Naive thymus-derived CD8-positive, alpha-beta T cell (primary cell): ENCODE measurements at places on chromosomes 11 and 22. TPM values are rescaled to one million over a fixed set of nuclear protein-coding genes. Genes with fewer than 3 reads are reported as not detected.
A peak's percentile ranks its signal among the peaks of the same experiment; 100 is the strongest.

DNA sequence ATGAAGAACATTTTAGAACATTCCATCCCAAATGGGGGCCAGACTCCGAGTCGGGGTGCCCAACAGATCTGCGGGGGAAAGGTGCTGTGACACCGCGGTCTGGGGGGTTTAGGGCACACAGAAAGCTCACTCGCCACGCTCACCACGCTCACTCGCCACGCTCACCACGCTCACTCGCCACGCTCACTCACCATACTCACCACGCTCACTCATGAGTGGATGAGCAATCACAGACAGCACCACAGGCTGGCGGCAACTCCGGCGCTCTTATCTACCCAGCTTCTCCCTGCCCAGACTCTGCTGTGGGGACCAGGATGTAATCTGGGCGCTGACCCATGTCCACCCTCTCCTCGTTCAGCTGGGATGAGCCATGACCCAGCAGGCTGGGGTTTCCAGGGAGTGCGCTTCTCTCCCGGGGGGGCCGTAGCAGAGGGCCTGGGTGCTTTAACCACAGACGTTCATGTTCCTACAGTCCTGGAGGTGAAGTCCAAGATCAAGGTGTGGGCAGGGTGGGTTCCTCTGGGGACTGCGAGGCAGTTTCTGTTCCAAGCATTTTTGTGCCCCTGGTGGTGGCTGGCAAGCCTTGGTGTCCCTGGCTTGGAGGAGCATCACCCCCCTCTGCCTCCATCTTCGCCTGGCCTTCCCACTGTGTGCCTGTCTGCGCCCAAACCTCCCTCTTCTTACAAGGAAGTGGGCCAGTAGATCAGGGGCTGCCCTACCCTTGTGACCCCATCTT is 141.2 kb downstream of the CTTN start:
- no peaks in the 10 kb centered on the region for H3K4me1 ChIP-seq
- no peaks in the 10 kb centered on the region for H3K36me3 ChIP-seq
- peaks cover 1% of the 10 kb centered on the region for H3K27me3 ChIP-seq

DNA sequence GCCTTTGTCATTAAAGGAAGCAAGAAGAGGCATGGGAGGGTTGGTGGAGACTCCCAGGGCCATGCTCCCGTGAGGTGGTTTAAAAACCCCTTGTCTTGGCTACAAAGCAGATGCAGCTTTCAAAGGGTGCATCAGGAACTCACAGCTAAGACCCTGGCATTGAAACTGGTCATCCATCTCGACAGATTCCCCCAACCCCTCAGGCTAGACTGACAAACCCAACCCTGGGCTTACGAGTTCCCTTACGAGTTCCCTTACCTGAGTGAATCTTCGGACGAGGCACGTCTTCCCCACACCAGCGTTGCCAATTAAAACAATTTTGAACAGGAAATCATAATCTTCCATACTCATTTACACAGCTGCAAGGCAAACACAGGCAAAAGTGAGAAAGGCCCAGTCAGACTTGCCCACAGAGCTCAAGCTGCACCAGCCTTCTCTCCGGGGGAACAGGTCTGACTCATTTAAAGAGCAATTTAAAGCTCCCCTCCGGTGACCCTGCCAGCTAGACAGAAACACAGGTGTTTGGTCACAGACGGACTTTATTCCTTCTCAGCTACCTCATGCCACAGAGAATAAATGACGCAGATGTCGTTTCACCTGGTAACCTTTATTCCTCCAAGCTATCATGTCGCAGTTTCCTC is 74.6 kb downstream of the RAB30 start:
- H3K4me3 ChIP-seq, result no peak overlapping the region
- no peak overlapping the region for H3K27ac ChIP-seq

GRCh38 chr11:71095294-71095850 is 157.0 kb downstream of the SHANK2 start:
- H3K27me3 ChIP-seq, result peaks cover 8% of the 10 kb centered on the region
- H3K4me1 ChIP-seq, result no peaks in the 10 kb centered on the region
- no peak for DNase-seq
- H3K27ac ChIP-seq, result no peak overlapping the region

- no peaks in the 10 kb centered on the region for H3K36me3 ChIP-seq
- DNase-seq, result no peak
- no peaks in the 10 kb centered on the region for H3K27me3 ChIP-seq
- H3K4me3 ChIP-seq, result peak overlapping the region; percentile 95
Observed at GRCh38 chr22:40635940-40636379, 559 bp downstream of the MRTFA start.

DNA sequence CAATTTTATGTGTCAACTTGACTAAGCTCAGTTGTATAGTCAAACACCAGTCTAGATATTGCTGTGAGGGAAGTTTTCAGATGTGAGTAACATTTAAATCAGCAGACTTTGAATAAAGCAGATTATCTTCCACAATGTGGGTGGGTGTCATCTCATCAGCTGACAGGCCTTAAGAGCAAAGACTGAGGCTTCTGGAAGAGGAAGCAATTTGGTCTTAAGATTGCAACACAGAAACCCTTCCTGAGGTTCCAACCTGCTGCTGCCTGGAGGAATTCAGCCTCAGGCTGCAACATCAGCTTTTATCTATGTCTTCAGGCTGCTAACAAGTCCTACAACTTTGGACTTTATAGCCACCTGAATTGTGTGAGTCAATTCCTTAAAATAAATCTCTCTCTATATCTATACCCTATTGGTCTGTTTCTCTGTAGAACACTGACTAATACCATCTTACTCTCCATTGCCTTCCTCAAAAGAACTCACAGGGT is 277.2 kb upstream of the PLET1 start:
- DNase-seq, result no peak
- H3K27me3 ChIP-seq, result peaks cover 20% of the 10 kb centered on the region
- no peak overlapping the region for H3K4me3 ChIP-seq
- H3K36me3 ChIP-seq, result no peaks in the 10 kb centered on the region
- peaks cover 24% of the 10 kb centered on the region for H3K4me1 ChIP-seq

GRCh38 chr11:57133366-57134038 is 48.3 kb upstream of the LRRC55 start:
- no peak for DNase-seq
- no peaks in the 10 kb centered on the region for H3K4me1 ChIP-seq
- H3K4me3 ChIP-seq, result no peak overlapping the region
- no peaks in the 10 kb centered on the region for H3K36me3 ChIP-seq
- H3K27ac ChIP-seq, result no peak overlapping the region

DNA sequence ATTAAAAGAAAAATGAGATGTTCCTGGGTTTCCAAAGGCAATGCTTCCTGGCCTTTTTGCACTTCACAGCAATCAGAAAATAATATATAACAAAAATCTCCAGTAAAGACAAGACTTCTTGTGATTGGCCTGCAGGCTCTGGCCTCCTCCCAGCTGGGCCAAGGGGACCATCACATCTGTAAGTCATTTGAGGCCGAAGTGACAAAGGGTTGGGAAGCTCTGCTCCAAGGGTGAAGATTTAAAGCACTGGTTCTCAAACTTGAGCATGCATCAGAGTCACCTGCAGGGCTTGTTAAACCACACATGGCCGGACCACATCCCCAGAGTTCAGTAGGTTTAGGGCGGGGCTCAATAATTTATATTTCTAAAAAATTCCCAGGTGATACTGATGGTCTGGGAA is 32.1 kb downstream of the ARFGAP2 start:
- H3K4me3 ChIP-seq, result no peak overlapping the region
- no peaks in the 10 kb centered on the region for H3K4me1 ChIP-seq
- H3K36me3 ChIP-seq, result no peaks in the 10 kb centered on the region
- no peak for DNase-seq

- H3K27me3 ChIP-seq, result peaks cover 8% of the 10 kb centered on the region
- no peak overlapping the region for H3K4me3 ChIP-seq
- H3K27ac ChIP-seq, result no peak overlapping the region
Observed at GRCh38 chr11:93623179-93623578, 38.3 kb upstream of the CEP295 start.

- H3K27ac ChIP-seq, result no peak overlapping the region
- no peaks in the 10 kb centered on the region for H3K4me1 ChIP-seq
Observed at GRCh38 chr11:61536676-61537270, 28.2 kb downstream of the LRRC10B start.

DNA sequence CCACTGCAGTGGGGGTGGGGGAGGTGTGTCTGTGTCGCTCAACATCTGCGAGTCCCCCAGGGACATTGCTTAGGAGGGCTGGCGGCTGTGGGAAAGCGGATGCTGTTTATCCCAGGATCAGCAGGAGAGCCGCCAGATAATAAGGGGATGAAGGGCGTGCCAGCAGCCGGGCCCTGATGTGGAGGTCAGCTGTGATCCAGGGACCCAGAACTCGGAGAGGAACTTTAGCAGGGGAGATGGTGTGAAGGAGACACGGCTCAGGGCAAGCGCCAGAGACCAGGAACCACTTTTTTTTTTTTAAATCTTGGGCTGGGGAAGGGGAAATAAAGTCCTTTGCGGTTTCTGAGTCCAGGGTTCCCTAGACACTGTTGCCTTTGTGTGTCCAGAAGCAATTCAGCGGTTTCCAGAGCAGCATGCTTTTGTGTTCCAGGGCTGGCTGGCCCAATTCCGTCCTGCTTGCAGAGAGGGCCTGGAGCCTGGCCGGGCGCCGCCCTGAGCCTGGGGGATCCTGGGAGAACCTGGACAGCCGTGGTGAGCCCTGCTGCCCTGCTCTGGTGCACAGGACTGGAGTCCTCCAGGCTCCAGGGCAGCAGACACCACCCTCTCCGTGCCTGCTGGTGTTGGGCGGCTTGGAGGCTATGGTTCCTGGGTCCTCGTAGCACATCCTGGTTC is at the start of gene GRAMD4:
Gene GRAMD4 (plus strand): TSS at position 557 of the 672 bp plus-strand sequence. CDS start 6,414 bp downstream, outside the sequence.
- no peaks in the 10 kb centered on the region for H3K36me3 ChIP-seq
- H3K27ac ChIP-seq, result no peak within 1 kb of the TSS
- no peak within 1 kb of the TSS for H3K4me3 ChIP-seq
- H3K27me3 ChIP-seq, result no peaks in the 10 kb centered on the region
- H3K4me1 ChIP-seq, result no peaks in the 10 kb centered on the region
- no peak for DNase-seq

DNA sequence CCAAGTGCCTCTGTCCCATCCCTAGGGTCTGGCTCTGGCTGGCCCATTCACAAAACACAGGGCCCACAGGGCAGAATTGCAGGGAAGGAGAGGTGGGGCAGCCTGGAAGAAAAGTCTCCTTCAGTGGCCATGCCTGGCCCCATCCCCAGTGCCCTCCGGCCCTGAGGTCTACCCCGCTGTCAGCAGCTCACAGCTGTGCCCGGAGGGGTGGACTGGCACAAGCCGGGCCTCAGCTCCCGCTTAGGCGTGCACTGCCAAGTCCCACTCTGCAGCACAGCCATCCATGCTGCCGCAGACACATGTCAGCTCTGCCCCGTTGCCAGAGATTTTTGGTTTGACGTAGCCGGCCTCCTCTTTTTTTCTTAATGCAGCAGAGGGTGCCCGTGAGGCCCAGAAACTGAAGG is 3.9 kb upstream of the SCN2B start:
- peaks cover 2% of the 10 kb centered on the region for H3K4me1 ChIP-seq
- peaks cover 18% of the 10 kb centered on the region for H3K27me3 ChIP-seq
- H3K4me3 ChIP-seq, result no peak overlapping the region

The KCTD14 gene
- total RNA-seq, result not detected

The BTBD18 gene
- 0.30 TPM for total RNA-seq

The EFCAB6 gene
- 0.58 TPM for total RNA-seq
